ENCODE measurements at places on chromosomes 11 and 22. TPM values are rescaled to one million over a fixed set of nuclear protein-coding genes. Genes with fewer than 3 reads are reported as not detected.
A peak's percentile ranks its signal among the peaks of the same experiment; 100 is the strongest.

Gene LARGE2
- 0.95 TPM for total RNA-seq

Gene OR2D2
- total RNA-seq, result 0.64 TPM

DNA sequence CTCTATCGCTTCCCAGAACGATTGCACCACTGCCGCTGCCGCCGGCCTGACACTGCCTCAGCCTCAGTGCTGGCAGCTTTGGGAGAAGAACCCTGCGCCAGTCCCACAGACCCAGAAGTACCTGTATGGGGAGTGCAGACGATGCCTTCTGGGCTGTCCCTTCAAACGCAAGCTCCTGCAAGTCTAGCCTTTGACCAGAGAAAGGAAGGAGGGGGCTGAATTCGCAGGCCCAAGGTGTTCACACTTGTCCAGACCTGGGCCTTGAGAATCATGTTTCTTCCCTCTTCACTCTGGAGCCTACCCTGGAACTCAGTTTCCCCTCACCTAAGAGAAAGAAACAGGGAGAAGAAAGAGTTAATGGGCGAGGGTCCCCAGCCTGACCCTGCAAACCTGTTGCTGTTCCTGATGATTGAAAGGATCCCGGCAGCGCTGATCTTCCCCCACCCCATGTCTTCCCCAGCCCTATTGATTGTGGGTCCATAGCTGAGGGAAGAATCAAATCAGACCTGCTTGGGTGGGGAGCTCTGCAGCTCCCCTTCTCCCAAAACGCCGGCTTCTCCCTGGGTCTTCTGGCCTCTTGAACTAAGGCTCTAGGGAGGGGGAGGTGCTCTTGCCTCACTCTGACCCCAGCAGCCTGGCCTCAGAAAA lies 786 bp upstream of the MCAM start:
- no peak for DNase-seq

- DNase-seq, result peak; percentile 0
These were observed 8.9 kb downstream of the TOM1 start for GRCh38 chr22:35308480-35309021.

- no peak for DNase-seq
These were observed 43.7 kb upstream of the APOA1 start for GRCh38 chr11:116881143-116881542.

- DNase-seq, result peak; percentile 77
These were observed 84.1 kb downstream of the PDE2A start for GRCh38 chr11:72589802-72590761.

DNA sequence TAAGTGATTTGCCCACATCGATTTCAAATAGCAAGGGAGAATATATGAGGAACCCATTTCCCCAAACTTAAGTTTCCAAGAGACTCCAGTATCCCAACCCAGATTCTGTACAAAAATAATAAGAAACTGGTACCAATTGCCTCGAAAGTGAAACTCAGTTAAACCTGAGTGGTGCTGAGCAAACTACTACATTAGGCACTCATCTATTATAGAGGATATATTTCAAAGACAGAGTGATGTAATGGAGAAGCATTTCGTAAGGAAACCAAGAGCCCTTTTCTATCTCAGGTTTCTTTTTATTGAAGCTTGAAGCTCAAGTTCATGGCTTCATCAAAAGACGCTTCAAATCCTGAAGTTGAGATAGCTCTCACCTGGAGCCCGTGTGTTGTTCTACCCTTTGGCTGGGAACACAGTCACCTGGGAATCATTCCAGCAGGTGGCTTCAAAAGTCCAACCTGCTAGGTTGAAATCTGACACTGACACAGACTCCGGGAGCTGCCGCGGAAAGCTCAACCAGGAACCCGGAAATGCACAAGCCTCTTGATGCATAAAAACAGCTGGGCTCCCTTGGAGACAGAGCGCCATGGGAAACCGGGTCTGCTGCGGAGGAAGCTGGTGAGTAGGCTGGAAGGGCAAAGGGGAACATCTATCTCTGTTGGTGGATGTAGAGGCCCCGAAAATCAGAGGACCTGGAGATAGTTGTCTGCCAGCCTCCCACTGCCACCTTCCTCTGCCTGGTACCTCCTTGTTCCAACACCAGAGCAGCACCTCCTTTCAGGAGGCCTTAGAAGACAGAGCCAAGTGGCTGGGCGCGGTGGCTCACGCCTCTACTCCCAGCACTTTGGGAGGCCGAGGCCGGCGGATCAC lies at the start of gene C11orf52:
TSS of gene C11orf52 (plus strand) at position 524 of the 867 bp plus-strand sequence. CDS start at position 584, 60 bp downstream.
- peak; percentile 55 for DNase-seq
